ENCODE measurements at places on chromosomes 16 and 17.

DNA sequence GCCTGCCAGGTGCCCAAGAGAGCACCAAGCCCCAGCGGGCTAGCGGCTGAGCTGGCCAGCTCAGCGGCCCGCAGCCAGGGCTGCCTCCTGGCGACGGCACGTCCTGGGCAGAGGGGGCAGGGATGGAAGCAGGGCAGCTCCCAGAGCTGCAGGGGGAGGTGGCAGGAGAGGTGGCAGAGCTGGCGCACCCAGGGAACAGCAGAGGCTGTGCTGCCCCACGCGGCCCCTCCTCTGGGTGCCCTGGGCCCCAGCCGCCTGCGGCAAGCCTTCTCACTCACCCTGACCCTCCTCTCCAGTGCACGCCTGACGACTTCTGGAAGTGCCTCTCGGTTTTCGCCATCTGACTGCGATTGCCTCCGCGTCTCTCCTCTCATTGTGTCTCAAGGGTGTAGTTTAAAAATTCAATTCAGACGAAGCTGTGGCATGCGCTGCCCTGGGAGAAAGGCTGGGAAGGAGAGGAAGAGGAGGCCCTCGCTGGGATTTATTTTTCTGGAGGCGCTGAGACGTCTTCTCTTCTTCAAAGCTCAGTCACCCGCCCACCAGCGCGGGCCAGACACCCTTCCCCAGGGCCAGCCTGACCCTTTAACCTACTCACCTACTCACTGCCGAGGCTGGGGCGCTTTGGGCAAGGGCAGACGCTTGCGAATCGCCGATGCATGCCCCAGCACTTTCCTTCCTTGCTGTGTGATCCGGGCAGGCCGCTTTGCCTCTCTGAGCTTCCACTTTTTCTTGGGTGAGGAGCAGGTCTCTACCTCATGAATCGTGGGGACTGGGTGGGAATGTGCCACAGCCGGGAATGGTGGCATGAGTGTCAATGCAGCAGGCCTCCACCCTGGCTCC is 24.9 kb downstream of the GSE1 start:
- DNase-seq = no peak

GRCh38 chr17:40110026-40110845 is 9.8 kb upstream of the NR1D1 start:
- DNase-seq = no peak

DNA sequence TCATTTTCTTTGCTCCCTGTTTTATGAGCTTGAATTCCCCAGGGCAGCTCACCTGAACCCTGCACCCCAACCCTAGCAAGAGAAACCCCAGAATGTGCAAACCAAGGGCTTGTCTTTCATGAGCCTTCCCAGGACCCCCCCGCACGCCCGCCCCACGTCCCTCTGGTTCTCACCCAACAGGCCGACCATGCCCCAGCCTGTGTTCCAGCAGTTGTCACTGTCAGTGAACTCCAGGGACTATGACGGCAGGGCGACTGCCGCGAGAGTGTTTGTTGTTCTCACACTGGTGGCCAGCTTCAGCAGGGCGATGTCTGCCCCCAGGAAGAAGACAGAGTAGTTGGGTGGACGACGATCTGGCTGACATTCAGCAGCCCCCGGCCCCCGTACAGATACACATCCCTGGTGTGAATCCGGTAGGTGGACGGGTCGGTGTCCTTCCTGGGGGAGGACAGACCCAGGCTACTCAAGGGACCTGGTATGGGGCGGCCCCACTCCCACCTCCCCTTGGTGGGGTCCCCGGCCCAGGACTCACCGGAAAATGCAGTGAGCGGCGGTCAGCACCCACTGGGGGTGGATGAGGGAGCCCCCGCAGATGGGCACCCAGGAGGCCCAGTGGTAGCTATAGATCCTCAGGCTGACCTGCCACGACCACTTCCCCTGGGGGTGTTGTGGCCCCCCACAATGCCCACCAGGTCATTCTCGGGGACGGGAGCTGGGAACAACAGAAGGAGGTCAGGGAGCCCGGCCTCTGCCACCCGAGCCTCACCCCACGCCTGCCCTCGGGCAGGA is 20.1 kb downstream of the TPSD1 start:
- DNase-seq = no peak

DNA sequence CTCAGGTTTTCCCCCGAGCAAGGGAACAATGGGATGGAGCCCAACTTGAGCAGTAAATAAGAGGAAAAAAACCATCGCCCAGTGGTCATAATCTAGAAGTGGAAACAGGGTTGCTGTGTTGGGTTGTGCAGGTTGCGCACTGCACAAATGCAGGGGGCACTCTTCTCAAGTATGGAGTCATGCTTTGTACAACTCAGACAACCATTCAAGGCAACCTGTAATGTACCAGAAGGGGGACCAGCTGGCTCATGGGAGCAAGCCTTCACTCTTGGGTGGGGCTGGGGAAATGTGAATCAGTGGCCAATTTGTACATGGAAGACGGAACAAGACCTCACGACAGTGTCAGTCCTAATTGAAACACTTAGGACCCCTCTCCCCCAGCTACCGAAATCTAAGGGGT is 23.9 kb upstream of the LITAF start:
- no peak for DNase-seq

DNA sequence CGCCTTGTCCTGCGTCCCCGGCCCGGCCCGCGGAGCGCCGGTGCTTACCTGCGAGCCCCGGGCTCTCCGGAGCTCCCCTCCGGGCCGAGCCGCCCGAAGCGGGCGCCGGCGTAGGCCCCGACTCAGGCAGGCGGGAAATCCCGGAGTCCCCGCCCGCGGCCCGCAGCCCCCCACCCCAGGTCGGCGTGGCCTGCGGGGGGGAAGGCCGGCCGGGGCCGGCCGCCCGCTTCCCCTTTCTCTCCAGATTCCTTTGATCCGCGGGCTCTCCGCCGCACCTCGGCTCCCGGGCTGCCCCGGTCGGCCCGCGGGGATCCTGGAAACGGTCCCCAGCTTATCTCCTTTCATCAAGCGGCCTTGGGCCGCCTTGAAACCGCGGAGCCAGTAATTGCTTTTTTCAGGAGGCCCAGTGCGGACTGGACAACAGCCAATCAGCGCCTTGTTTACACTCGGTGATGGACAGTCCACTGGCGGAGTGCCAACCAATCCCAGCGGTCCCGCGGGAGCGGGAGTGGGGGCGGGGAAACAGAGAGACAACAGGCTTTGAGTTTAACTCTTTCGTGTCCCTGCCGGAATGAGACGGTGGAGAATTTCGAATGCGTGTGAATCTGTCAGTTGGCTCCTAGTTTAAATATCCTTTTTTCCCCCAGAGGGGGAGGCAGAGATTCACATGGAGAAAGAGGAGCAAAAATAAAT is 1.4 kb upstream of the BAHCC1 start:
- no peak for DNase-seq

DNA sequence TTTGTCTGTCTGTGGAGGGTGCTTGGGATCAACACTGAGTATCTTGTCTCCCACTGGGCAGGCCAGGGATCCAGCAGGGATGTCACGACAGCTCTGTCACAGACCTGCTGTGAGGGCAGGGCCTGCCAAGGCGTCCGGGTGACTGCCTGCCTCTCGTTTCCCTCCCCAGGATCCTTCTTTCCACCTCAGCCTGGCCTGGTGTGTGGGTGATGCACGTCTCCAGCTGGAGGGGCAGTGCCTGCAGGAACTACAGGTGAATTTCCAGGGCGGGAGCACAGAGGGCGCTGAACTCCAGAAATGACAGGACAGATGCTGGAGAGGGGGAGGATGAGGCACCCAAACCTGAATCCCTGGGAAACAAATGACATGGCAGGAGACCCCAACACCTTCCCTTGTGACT is 6.8 kb upstream of the MMP15 start:
- no peak for DNase-seq

DNA sequence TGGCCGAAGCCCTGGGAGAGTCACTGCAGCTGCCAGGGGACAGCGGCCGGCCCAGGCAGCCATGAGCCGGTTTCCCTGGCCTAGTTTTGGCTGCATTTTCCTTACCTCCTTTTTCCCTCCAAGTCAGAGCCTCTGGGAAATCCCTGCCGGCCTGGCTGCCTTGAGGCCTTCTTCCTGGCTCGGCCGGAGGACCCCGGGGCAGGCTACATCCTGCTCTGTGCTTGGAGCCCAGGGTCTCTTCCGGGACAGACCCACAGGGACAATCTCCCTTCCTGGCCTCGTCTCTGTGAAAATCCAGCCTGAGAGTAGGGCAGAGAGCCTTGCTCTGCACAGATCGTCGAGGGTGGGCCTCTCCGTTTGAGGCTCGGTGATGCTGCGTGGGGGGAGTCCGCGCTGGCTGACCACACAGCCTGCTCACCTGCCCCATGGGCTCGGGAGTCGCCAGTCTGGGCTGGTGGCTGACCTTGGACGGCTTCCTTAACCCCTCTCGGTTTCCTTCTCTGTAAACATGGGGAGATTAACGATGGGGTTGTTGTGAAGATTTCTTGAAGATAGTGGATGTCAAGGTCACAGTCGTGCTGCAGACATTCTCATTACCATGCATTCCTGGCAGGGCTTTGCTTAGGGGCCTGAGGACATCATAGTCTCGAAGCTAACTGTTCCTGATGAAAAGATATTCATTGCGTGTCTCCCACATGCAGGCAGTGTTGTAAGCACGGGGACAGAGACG is 34.8 kb upstream of the CIBAR2 start:
- no peak for DNase-seq

DNA sequence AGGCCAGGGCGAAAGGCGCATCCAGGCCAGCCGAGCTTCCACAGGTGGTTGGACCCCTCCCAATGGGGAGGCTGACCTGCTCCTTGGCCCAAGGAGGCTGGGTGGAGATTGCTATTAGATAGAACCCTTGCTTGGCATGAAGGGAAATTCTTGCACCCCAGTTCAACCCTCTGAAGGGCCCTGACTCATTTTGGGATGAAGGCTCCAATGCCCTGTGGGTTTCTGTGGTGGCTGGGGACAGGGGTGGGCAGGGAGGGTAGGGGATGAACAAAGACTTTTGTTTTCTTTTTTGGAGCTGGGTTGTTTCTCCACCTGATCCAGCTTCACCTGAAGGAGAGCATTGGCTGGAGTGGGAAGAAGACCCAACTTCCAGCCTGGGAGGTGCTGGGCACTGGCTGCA is 16.7 kb upstream of the TBX21 start:
- no peak for DNase-seq

- peak; percentile 46 for DNase-seq
Observed at GRCh38 chr16:70770626-70771552, 30.1 kb downstream of the VAC14 start.

- no peak for DNase-seq
Observed at GRCh38 chr17:76683011-76683755, 27.6 kb downstream of the MXRA7 start.

DNA sequence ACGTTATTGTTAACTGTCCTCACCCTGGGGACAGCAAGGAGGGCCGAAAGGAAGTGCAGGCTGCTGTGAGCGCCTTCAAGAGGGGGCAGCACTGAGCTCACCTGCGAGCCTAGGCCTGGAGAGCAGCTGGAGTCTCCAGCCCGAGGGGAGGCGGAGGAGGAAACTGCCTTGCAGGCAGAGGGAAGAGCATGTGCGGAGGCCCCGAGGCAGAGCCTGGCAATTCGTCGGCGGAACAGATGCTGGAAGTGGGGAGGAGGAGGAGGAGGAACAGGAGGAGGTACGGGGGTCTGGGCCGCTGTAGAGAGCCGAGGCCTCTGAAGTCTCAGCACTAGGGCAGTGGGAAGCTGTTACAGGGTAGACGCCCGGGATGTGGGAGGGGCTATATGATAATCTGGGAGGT is 49.6 kb upstream of the PLCG2 start:
- no peak for DNase-seq

DNA sequence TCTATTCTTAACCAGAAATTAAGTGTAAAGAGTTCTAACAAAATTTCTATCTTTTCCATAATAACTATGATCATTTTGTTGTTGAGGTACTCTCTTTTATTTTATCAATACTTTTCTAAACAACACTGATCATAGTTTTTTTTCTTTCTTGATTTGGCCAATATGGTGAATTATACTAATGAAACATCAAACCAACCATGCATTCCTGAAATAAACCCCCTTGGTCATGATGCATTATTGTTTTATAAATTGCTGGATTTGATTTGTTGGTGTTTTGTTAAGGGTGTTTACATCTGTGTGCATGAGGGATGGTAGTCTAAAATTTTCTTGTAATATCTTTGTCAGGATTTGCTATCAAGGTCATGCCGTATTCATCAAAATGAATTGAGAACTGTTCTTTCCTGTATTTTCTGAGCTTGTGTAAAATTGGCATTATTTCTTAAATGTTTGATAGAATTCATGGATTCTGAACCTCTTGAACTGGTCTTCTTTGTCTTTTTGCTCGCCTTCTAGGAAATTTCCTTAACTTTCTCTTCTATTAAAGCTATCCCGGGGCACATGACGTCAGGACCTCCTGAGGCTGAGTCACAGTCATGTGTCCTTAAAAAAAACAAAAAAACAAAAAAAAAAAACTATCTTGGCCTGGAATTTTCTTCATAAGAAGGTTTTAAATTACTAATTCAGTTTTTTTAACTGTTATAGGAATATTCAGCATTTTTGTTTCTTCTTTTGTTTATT is 3.9 kb upstream of the TRIM25 start:
- DNase-seq = no peak

- no peak for DNase-seq
Observed at GRCh38 chr16:12798846-12799245, 4.8 kb downstream of the CPPED1 start.

GRCh38 chr16:74726716-74727115 is 26.1 kb upstream of the MLKL start:
- DNase-seq = no peak

DNA sequence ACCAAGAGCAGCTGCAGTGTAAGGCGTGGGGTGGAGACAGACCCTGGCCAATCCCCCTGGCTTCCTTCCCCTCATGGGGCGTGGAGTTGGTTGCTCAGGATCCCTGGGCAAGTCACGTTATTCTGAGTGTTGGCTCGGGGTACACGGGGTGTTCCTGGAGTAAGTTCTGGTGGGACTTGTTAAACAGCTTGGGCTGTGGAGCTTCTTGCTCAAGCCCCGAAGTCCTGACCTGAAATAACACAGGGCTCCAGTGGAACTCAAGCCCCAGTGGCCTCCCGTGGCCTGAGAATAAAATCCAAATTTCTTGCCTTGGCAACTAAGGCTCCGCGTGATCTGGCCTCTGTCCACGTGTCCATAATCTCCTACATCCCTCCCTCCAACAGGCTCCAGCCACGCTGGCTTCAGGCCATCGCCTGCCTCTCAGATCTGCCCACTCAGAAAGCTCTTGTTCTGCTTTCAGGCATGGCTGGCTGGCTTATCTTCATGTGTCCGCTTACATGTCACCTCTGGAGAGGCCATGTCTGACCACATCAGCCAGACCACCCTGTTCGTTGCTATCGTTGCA is 49.3 kb upstream of the BCO1 start:
- no peak for DNase-seq

GRCh38 chr16:84194470-84195200 is 3.7 kb downstream of the ADAD2 start:
- DNase-seq = no peak

GRCh38 chr17:65131946-65132345 is 5.2 kb upstream of the RGS9 start:
- DNase-seq = no peak

- no peak for DNase-seq
Observed at GRCh38 chr16:11869353-11870228, 18.2 kb upstream of the RSL1D1 start.

DNA sequence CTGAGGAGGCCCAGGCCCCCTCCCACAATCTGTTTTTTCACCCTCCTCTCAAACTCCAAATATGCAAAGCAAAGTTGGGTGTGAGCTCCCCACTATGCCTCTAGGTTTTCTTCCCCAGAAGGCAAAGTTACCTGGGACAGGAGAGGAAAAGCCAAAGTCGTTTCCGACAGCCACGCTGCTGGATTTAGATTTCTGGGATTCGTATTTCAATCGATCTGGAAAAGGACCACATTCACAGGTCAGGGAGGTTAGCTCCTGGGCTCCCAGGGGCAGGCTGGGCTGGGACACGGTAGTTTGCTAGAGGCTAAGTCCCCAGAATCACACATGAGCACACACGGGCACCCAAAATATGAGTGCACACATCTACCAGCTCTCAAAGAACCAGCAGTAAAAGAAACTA is 21.3 kb upstream of the MRPS23 start:
- DNase-seq = no peak
